ENCODE measurements at places on chromosomes 5 and 9.
A peak's percentile ranks its signal among the peaks of the same experiment; 100 is the strongest.

DNA sequence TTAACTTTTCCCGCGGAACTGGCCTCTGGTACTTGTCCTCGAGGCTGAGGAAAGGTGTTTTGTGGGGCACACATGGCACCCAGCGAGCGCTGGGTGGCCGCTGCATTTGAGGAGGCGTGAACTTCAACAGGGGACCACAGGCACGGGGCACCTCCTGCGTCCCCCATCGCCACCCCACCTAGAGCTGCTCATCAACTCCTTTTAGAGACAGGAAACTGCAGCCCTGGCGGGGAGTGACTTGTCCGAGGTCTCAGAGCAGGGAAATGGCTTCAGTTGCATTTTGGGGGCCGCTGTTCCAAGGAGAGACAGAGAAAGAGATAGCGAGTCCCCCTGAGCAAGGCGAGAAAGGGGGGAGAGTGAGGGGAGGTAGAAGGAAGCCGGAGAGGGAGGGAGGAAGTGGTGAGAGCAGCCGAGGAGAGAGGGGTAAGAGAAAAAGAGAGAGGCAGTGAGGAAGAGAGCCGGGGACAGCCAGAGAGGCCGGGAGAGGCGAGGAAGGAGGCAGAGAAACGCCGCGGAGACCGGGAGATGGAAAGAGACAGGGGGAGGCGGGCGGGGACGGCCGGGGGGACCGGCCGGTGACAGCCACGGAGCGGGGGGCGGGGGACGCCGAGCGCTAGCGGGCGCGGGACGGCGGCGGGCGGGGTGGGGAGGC, 12.5 kb upstream of the LHX2 start:
- no peak for DNase-seq

DNA sequence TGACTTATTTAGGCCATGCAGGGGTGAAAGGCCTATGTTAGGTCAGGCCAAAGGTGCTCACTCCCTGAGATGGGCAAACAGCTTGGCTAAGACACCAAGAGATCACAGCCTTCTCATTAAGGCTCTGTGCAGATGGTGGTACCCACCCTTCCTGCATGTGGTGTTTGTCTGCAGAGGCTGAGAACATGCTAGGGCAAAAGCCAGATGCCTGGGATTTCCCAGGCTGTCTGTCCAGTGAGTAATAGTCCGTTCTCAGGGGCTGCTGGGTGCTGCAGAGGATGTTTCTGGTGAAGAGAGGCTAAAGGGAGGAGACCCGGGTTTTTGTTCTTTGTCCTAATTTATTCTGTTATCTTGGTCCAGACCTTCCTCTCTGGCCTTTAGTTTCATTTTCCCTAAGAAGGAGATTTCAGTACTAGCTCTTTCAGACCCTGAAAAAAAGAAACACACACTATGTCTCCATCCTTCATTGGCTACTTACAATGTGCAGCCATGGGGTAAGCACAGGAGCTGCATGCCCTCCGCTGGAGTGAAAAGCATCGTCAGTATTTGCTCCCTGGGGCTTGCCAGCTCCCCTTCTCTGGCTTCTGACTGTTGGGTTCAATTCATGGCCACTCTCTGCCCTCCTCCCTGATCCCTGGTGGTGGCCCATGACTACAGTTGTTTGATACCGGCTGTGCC, 23.4 kb upstream of the GLRA1 start:
- no peak for DNase-seq

- DNase-seq, result no peak
Measured at GRCh38 chr9:36092509-36093215, 43.9 kb upstream of the GLIPR2 start.

DNA sequence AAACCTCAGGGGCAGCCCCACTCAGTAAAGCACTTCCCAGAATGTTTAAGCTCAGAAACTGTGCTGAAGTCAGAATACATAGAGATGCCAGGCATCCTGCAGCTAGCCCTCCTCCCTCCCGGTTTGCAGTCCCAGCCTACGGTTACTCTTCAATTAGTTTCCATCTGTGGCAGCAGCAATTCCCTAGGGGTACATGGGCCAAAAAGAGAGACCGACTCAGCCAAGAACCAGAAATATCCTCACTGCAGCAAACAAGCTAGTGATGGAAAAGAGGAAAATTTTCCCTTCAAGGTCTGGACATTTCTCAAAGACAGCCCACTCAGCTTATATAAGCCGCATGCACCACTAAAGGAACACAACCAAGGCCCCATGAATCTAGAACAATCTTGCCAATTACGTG, 89.1 kb upstream of the PPP2R2B start:
- DNase-seq, result no peak

GRCh38 chr9:6645355-6646292, at the start of gene GLDC:
Gene GLDC, minus strand, starts transcription at chr9:6645729. Its CDS starts 230 bp downstream, at chr9:6645499.
- DNase-seq, result peak; percentile 13

GRCh38 chr5:157258450-157258849, 7.5 kb upstream of the CYFIP2 start:
- DNase-seq, result no peak

DNA sequence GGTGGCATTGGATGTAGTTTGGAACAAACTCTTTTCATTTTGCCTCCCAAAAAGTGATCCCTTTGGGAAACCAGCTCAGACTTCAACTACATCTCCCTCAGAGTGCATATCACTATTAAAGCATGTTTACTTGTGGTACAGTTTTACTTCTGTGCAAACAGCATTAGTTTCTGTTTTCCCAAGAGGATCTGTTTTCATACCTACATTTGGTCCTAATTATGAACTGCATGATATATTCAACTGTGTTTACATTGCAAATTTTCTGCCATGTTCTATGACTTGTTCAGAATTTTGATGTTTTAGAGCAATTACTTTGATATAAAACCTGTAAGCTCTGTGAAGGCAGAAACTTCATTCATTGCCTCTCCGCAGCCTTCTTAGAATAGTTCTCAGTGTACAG, 681.5 kb upstream of the ACO1 start:
- DNase-seq, result no peak

DNA sequence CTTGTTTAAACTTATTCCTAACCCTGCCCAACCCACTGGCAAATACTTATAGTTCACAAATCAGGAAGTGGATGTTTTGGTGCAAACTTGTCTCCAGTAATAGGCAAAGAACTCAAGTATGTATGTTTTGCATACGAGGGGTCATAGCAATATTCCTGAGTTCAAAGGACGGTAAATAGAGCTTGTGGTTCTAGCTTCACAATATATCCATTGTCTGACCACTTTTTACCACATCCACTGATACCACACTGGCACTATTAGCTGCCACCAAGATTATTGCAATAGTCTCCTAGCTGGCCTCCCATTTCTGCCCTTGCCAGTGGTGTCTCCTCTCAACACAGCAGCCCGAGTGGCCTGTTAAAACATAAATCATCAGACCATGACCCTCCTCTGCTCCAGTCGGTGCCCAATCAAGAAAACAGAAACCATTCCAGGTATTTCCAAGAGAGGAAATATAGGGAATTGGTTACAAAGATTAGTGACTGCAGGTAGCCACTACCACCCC, 17.0 kb downstream of the GRXCR2 start:
- no peak for DNase-seq

DNA sequence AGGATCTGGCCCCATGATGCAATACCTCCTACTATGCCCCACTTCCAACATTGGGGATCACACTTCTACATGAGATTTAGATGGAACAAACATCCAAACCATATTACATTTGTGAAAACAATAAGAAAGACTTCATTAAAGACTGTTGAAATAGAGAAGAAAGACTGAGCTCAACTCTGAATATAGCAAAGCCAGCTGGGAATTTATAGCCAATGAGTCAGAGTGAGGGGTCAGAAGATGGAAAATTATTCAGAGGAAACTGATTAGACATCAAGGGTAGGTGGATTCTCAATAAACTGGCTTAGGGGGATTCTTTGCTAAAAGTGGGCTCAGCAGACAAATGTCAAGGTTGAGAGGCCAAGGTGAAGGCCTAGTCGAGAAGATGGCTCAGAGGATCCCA, 25.6 kb downstream of the BTF3 start:
- DNase-seq, result no peak

DNA sequence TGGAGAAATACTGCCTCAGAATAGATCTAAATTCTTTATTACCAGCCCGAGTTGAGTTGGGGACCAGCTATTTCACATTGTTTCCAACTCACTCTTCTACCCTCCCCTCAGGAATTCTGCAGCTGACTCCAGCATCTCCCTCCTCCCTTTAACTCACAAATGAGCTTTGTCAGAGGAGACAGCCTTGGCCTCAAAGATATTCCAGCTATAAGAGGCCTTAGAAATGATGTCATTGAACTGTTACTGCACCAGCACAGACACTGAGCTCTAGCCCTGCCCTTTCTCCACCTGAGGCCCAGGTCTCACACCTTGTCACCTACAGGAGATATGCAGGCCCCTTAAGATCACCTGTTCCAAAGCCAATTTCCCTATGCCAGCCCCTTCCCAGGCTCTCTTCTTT, 78.4 kb upstream of the ATP10B start:
- DNase-seq, result no peak

DNA sequence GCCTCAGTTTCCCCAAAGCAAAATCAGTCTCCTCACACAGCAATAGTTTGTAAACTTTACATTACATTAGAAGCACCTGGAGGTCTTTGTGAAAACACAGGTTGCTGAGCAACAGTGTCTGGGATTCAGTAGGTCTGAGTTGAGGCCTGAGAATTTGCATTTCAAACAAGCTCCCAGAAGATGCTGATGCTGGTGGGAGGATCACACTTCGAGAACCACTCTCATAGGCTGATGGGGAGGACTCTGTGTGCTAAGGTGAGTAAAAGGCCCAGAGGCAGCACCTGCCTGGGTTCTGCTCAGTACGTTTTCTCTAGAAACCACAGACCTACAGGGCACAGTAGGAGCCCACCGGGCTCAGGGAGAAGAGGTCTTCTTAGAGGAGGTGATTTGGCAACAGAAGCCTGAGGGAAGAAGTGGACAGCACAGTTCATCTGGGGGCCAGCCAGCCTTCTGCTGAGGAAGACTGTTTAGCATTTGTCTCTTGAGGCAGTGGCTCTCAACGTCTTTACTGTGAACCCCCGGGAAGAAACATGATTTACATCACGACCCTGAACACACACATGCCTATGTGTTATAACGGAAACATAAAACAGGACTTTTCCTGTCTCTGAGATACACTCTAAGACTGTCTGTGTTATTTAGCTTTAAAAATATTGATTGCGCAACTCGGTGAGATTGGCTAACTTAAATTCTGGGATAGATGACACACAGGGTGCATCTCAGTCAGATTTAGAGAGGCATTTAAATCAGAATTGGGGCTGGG, 24.8 kb upstream of the DENND1A start:
- DNase-seq, result no peak

GRCh38 chr9:128124451-128124850, 3.1 kb downstream of the PTGES2 start:
- DNase-seq, result no peak

GRCh38 chr5:167658889-167659288, 632.6 kb upstream of the WWC1 start:
- DNase-seq, result no peak

GRCh38 chr5:172167895-172168294, 20.1 kb downstream of the STK10 start:
- no peak for DNase-seq

DNA sequence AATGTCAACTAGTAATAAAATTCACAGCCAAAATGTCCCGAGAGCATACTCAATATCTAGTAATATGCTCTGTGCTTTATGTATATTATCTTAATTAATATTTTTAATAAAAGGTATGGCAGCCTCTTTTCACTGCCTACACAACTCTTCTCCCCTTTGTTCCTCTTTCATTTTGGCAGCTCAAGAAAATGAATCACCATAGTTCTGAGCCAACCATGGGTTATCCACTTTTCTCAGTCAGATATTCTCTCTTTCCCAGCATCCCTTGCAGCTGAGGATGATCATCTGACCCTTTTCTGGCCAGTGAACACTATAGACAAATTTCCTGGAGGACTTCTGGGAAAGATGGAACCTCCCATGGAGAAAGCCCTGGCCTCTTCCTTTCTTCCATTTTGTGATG, 8.2 kb upstream of the DOCK8 start:
- no peak for DNase-seq

GRCh38 chr9:112078432-112078831, 96.7 kb downstream of the SUSD1 start:
- no peak for DNase-seq

GRCh38 chr9:131481441-131482342, 21.0 kb upstream of the POMT1 start:
- DNase-seq, result no peak

DNA sequence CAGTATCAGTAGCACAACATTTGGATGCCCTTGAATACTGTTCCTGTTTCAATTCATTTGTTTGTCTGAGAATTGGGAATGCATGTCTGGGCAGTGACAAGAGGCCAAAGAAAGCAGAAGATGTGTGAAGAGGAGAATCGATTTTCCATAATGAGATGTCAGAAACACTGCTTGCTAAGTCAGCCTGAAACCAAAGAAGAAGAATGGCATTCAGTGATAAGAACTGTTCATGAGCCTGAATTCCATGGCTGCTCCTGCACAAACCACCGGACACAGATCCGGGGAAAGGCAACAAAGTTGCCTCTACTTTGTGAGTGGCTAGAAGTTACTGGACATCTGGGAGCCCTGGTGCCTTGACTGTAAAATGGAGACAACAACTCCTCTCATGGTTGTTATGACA, 207.2 kb upstream of the RASEF start:
- no peak for DNase-seq

- DNase-seq, result no peak
Measured at GRCh38 chr9:15240927-15241326, 66.1 kb downstream of the TTC39B start.

- no peak for DNase-seq
Measured at GRCh38 chr5:59790376-59790775, 103.2 kb downstream of the PDE4D start.

GRCh38 chr9:27766073-27766835, 193.0 kb upstream of the C9orf72 start:
- no peak for DNase-seq

GRCh38 chr5:79111387-79111959, at the start of gene BHMT:
Gene BHMT, plus strand, starts transcription at chr5:79111809. Its CDS starts 77 bp downstream, at chr5:79111886.
- DNase-seq, result no peak

DNA sequence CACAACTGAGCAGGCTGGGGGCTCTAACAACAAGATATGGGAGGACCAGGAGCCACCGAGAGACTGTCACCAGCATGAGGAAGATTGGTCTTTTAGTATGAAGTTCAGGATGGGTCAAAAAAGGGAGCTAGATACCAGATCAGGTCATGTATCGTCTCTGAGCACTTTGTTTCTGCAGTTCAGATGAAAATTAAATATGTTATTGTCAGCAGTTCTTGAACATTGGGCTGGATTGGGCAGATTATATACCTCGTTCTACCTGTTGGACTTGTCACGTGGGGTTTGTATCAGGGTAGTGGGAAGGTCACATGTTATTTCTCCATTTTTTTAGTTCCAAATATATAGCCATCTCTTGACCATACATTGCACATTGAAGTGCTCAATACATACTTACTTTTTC, 47.3 kb downstream of the RCL1 start:
- DNase-seq, result no peak
